ENCODE measurements at places on chromosomes 2 and 18. TPM values are rescaled to one million over a fixed set of nuclear protein-coding genes. Genes with fewer than 3 reads are reported as not detected.
A peak's percentile ranks its signal among the peaks of the same experiment; 100 is the strongest.

MYO3B gene
- 0.35 TPM for total RNA-seq

SERPINB5 gene
- 0.17 TPM for total RNA-seq

- DNase-seq, result no peak
Observed at GRCh38 chr2:10239561-10239967, 63.1 kb upstream of the HPCAL1 start.

- DNase-seq, result no peak
Observed at GRCh38 chr2:42921721-42922120, 129.3 kb upstream of the HAAO start.

- DNase-seq, result no peak
Observed at GRCh38 chr2:196759378-196759706, 40.1 kb downstream of the GTF3C3 start.

- no peak for DNase-seq
Observed at GRCh38 chr18:13615432-13615861, 110.9 kb downstream of the FAM210A start.

DNA sequence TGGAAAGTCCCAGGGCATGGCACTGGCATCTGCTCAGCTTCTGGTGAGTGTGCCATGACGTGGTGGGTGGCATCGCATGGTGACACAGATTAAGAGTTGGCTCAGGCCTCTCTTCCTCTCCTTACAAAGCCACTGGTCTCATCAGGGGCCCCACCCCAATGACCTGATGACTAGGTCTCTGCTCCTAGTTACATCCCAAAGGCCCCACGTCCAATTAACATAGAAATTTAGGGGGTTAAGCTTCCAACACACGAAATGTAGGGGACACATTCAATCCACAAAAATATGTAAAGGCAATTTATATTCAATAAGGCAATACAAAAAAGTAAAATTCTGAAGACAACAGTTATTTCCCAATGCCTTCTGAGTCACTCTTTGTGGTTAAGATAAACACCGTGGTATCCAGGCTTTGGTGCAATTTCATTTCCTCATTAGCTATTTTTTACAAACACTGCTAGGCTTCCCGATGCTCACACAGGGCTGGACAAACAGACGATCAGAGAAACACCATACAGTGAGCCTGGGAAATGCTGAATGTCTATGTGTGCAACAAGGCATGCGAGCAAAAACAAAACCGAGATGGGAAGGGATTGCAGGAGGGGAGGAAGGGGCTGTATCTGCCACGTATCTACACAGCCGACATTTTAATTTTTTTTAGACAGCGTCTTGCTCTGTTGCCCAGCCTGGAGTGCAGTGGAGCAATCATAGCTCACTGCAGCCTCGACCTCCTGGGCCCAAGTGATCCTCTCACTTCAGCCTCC is 67.2 kb downstream of the MBP start:
- peak; percentile 89 for DNase-seq

- DNase-seq, result no peak
Observed at GRCh38 chr18:29874519-29875098, 1167.9 kb downstream of the DSC3 start.

DNA sequence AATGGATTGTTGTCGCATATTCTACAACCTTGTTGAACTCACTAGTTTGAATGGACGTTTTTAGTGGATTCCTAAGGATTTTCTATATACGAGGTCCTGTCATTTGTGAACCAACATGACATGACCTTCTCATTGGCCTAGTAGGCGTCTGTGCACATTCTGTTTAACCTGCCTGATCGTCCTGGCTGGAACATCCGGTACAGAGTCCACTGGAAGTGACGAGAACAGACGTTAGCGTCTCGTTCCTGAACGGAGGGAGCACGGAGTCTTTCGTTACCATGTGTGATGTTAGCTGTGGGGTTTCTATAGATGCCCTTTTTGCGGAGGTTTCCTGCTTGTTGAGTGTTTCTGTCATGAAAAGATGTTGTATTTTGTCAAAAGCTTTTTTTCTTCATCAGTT is 61.9 kb downstream of the SLC66A2 start:
- no peak for DNase-seq

DNA sequence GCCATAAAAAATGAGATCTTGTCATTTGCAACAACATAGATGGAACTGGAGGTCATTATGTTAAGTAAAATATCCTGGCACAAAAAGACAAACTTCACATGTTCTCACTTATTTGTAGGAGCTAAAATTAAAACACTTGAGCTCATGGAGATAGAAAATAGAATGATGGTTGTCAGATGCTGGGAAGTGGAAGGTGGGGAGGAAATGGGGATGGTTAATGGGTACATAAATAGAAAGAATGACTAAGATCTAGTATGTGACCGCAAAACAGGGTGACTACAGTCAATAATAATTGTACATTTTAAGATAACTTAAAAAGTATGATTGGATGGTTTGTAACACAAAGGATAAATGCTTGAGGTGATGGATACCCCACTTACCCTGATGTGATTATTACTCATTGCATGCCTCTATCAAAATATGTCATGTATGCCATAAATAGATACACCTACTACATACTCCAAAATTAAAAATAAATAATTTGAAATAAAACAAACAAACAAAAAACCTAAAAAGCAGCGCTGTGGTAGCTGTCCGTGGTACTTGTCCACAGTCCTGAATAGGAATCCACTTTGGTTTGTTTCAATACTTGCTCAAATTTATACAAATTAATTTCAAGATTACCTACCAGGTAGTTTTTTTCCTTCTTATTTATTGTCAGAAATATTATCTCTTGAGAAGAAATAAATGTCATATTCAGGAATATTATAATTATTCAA is 224.5 kb downstream of the DLGAP1 start:
- no peak for DNase-seq

- DNase-seq, result no peak
Observed at GRCh38 chr2:59239146-59239545, 998.0 kb upstream of the FANCL start.

DNA sequence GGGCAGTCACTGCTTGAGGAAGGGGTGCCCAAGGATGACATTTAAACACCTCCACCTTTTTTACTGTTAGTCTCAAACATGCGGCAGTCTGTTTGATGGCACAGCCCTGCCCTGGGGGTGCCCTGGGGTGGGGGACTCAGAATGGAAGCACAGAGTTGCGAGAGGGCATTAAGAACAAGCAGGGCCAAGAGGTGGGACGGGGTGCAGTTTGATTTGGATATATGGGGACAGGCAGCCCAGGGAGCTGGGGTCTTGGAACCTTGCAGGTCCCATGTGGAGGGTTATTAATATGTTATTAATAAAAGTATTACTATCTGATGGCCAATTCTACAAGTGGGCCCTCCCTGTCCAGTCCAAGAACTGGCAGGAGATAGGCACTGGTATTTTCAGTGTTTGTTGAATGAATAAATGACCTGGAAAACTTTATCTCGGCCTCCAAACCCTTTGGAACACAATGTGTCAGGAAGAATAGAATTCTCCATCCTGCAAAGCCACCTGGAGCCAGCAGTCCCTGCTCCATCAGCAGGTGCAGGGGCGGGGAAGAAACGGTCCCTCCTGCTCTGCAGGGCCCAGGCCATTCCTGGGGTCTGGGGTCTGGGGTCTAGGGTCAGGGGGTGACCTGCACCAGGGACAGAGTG is 25.2 kb downstream of the SDC1 start:
- DNase-seq, result no peak

DNA sequence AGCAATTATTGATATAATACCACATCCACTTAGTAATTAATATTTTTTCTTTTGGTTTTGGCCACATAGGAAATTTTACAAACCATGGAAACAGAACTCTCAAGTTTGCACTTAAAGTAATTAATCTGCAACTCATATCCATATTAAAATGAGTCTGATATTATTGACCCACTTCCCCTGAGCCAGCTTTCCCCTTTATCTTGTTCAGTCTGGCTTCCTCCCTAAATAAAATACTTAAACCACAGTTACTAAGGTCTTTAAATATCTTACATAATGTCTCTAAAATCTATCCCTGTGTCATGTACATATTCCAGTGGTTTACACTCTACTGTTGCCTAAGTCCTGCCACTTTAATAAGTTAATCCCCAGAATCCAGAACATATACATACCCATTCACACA is 564.9 kb upstream of the FSHR start:
- DNase-seq, result no peak
